ENCODE measurements at places on chromosomes 7 and 10.

- H3K4me1 ChIP-seq = peaks cover 38% of the 10 kb centered on the region
- DNase-seq = no peak
- no peak overlapping the region for H3K4me3 ChIP-seq
- H3K36me3 ChIP-seq = peaks cover 44% of the 10 kb centered on the region
- H3K27me3 ChIP-seq = no peaks in the 10 kb centered on the region
Observed at GRCh38 chr10:92598321-92598720, 5.4 kb downstream of the KIF11 start.

GRCh38 chr10:100019787-100020141, 10.0 kb upstream of the DNMBP start:
- no peak for DNase-seq
- no peak overlapping the region for H3K4me3 ChIP-seq
- H3K36me3 ChIP-seq = no peaks in the 10 kb centered on the region
- peaks cover 9% of the 10 kb centered on the region for H3K27me3 ChIP-seq

DNA sequence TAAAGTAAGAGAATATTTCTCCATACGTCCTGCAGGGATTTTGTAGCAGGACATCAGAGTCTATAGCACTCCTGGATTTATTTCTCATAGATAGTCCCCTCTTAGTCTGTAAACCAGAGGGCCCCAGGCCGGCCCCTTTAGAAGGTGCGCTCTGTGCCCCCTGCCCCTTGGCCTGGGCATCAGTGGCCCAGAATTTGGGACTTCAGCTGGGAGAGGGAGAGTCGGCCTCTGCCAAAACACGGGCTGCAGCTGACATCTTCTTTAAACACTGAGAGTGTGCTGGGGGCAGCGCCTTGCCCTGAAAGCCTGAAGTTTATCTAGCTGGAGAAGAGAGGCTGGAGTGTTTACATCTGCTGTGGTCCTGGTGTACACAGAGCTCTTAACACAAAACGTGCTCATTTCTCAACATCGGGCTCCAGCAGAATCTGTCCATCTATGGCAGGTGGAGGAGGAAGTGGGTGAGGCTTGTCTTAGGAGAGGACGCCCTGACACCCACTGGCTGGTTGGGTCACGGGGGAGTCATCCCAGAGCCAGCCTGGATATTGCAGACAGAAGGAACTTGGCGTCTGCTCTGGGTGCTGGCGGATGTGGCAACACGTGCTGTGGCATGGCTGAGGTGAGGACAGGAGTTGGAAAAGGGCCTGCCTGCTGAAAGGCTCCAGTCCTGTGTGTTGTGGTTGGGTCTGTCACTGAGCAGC, 5.0 kb upstream of the TACR2 start:
- H3K27ac ChIP-seq = no peak overlapping the region
- H3K4me3 ChIP-seq = no peak overlapping the region
- no peaks in the 10 kb centered on the region for H3K27me3 ChIP-seq
- peaks cover 1% of the 10 kb centered on the region for H3K36me3 ChIP-seq
- peaks cover 26% of the 10 kb centered on the region for H3K4me1 ChIP-seq

- H3K36me3 ChIP-seq = peaks cover 9% of the 10 kb centered on the region
- DNase-seq = no peak
- H3K4me1 ChIP-seq = no peaks in the 10 kb centered on the region
- H3K4me3 ChIP-seq = no peak overlapping the region
- no peaks in the 10 kb centered on the region for H3K27me3 ChIP-seq
Observed at GRCh38 chr10:13291061-13291460, 8.8 kb downstream of the PHYH start.

Data from activated naive CD8-positive, alpha-beta T cell treated with anti-CD3 and anti-CD28 coated beads, Interleukin-2, amount 10 ng/mL, durations not matched to agents 7 days and 5 days (primary cell).